ENCODE measurements at places on chromosomes 11 and 22.

DNA sequence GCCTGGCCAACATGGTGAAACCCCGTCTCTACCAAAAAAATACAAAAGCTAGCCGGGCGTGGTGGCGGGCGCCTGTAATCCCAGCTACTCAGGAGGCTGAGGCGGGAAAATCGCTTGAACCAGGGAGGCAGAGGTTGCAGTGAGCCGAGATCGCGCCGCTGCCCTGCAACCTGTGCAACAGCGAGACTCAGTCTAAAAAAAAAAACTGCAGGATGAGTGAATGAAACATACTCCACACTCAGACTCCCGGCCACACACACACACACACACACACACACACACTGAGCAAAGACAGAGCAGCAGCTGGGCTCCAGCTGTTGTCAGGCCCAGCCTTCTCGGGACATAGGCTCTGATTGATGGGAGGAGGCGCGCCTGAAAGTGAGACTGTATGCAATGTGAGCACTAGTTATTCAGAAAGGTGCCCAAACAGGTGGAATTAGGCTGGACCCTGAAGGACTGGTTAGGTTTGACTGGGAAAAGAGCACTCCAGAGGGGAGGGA, 1.5 kb upstream of the PLEKHA7 start:
- peak; percentile 36 for DNase-seq

- no peak for DNase-seq
These were observed 42.5 kb downstream of the INSC start for GRCh38 chr11:15157181-15157580.

- DNase-seq = no peak
These were observed 40.1 kb downstream of the LDLRAD3 start for GRCh38 chr11:35983981-35984380.

DNA sequence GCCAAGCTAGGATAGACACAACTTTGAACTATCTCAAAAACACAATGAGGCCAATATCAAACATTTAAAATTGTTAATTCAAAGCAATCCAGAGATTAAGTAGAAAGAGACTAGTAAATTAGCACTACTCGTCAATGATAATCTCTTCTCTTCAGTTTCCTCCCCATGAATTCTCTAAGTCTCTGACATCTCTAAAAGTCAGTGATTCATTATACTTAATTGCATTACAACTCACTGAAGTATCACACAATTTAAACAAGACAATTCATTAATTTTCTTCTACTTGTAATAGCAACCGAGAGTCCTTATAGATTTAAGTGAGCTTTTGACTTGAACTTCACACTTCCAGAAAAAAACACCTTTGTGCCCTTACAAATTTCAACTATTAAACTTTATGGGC, 4.3 kb downstream of the DDX6 start:
- no peak for DNase-seq

GRCh38 chr11:69328231-69328630, 34.3 kb downstream of the MYEOV start:
- DNase-seq = no peak

DNA sequence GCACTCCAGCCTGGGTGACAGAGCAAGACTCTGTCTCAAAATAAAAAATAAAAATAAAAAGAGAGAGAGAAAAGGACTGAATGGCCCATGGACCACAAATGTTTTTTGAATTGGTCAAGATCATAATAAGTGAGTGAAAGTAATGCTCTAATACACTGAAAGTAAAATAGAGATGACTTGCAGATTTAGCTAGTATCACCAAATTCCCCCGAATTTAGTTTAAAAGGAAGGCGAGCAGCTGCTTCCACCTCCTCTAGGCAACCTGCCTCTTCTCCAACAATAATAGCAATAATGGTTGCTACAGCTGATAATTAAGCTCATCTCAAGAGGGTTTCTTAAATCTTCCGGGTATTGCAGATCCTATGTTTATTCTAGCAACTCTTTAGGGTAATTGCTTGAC, 36.8 kb downstream of the CELF1 start:
- DNase-seq = no peak
